ENCODE measurements at places on chromosomes 11 and 22. TPM values are rescaled to one million over a fixed set of nuclear protein-coding genes. Genes with fewer than 3 reads are reported as not detected.

- no peaks in the 10 kb centered on the region for H3K4me1 ChIP-seq
- no peaks in the 10 kb centered on the region for H3K36me3 ChIP-seq
- no peaks in the 10 kb centered on the region for H3K27me3 ChIP-seq
- no peak for DNase-seq
These were observed 62.1 kb downstream of the SLC25A17 start for GRCh38 chr22:40757071-40757470.

PRG3 gene
- not detected for total RNA-seq

DNA sequence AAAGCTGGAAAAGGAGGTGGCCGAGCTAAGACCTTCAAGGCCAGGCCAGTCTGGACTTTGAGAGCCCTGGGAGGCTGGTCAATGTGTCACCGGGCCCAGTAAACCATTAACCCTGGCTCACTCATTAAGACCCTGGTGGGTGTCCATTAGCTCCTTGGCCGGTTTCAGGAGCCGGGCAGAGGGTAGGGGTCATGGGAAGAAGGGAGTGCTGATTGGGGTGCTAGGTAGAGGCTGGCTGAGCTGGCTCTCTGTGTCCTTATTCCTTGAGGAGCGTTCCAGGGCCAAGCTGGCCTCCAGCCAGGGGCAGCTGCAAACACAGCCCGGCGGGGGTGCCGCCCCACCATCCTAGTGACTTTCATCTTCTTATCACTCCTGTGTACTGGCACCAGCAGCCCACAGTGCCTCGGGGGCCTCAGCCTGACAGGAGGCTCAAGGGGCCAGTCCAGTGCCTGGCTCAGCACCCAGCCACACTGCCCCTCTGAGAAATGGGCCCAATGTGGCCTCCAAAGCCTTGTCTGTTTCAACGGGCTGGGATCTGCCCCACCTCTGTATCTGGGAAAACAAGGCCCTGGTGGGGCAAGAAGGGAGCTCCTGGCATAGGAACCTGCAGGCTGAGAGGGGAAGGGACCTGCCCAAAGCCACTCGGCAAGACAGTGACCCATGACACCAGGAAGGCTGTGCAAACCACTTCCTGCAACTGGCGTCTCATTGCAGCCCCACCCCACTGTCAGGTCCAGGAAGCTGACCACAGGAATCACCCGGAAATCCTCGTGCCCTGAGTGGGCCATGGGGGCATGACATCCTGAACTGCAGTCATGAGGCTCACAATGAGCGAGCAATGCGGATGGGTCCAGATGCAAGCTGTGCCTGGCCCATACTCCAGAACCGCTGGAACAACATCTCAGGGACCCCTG, 15.1 kb upstream of the RGL4 start:
- DNase-seq = peak; percentile 86
- no peaks in the 10 kb centered on the region for H3K4me1 ChIP-seq
- H3K36me3 ChIP-seq = peaks cover 36% of the 10 kb centered on the region
- H3K27me3 ChIP-seq = no peaks in the 10 kb centered on the region

DNA sequence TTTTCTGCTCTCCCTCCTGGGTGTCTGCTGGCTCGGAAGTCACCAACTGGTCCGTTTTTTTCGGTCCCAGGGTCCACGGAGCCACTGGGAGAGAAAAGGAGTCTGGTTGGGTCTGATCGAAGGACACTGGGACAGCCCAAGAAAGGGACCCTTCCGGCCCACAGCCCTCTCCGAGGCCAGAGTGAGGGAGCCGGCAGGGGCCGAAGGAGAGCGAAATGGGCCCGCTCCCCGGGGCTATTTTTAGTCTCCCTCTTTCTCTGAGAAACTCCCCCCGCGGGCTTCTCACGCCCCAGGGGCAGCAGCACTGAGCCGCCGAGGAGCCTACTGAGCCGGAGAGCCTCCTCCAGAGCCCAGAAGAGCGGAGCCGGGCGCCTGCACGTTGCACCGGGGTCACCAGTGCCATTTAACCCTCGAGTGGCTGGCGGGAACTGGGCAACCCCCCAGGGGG, 1.9 kb downstream of the ESAM start:
- no peak for DNase-seq
- H3K4me3 ChIP-seq = peak overlapping the region; percentile 59
- H3K36me3 ChIP-seq = no peaks in the 10 kb centered on the region
- H3K4me1 ChIP-seq = peaks cover 62% of the 10 kb centered on the region

DNA sequence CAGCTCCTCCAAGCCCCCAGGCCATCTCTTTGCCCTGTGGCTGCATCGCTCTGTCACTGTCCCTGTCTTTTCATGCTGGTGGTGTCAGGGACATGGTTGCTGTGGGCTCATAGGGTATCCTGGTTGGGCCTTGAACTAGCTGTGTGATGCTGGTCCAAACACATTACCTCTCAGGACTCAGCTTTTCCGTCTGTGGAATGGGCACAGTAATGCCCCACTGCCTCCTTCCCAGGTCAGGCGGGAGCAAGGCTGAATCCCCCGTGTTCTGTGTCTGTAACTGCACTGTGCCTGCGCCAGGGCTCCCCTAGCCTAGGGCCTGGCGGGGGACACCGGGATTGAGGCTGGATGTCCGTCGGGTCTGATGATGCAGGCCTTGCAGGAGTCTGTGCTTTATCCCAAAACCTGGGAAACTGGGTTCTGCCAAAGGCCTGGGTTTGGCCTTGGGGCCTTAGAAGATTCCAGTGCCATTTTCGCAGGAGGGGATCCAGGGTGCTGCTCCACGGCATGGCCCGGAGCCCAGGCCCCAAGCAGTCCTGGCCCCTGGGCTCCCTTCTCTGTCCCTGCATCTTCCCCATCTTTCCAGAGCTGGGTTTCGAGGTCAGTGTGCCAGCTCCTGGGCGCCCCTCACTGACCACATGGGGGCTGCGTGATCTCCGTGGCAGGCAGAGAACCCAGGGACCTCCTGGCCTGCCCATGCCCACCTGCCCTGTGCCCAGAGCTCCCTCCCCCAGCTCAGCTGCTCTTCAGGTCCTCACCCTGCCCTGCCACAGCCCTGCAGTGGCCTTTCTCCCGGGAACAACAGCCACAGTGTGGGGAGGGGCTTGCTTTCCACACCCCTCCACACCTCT, 32.7 kb upstream of the CELSR1 start:
- no peak overlapping the region for H3K4me3 ChIP-seq
- H3K36me3 ChIP-seq = no peaks in the 10 kb centered on the region
- H3K27ac ChIP-seq = no peak overlapping the region

DNA sequence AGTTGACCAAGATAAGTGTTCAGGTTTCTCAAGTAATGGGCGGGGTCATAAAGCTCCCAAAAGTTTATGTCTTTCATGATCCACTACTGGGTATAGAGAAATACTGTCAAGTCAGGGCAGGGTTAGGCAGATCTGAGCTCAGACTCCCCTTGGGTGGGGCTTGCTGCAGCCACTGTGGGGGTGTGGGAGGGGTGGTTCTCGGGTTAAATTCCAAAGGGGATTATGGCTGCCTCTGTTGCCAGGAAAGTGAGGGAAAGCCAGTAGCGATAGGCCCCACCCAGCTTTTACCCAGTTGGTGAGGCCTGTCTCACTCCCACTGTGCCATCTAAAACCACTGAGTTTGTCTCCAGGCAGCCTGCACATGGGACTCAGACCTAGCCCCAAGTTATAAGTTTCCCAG, 37.8 kb downstream of the DLG2 start:
- DNase-seq = no peak
- H3K36me3 ChIP-seq = no peaks in the 10 kb centered on the region
- no peaks in the 10 kb centered on the region for H3K4me1 ChIP-seq
- no peak overlapping the region for H3K27ac ChIP-seq
- no peak overlapping the region for H3K4me3 ChIP-seq
- no peaks in the 10 kb centered on the region for H3K27me3 ChIP-seq

- H3K4me3 ChIP-seq = peak overlapping the region; percentile 47
- DNase-seq = peak; percentile 69
- H3K27ac ChIP-seq = peak overlapping the region; percentile 73
- no peaks in the 10 kb centered on the region for H3K27me3 ChIP-seq
- peaks cover 35% of the 10 kb centered on the region for H3K4me1 ChIP-seq
- no peaks in the 10 kb centered on the region for H3K36me3 ChIP-seq
These were observed 57.4 kb downstream of the IGLL1 start for GRCh38 chr22:23522623-23523251.

- peaks cover 19% of the 10 kb centered on the region for H3K4me1 ChIP-seq
- no peak for DNase-seq
- peaks cover 78% of the 10 kb centered on the region for H3K36me3 ChIP-seq
- H3K27me3 ChIP-seq = no peaks in the 10 kb centered on the region
- H3K4me3 ChIP-seq = no peak overlapping the region
These were observed 56.0 kb downstream of the PISD start for GRCh38 chr22:31605851-31606585.

DNA sequence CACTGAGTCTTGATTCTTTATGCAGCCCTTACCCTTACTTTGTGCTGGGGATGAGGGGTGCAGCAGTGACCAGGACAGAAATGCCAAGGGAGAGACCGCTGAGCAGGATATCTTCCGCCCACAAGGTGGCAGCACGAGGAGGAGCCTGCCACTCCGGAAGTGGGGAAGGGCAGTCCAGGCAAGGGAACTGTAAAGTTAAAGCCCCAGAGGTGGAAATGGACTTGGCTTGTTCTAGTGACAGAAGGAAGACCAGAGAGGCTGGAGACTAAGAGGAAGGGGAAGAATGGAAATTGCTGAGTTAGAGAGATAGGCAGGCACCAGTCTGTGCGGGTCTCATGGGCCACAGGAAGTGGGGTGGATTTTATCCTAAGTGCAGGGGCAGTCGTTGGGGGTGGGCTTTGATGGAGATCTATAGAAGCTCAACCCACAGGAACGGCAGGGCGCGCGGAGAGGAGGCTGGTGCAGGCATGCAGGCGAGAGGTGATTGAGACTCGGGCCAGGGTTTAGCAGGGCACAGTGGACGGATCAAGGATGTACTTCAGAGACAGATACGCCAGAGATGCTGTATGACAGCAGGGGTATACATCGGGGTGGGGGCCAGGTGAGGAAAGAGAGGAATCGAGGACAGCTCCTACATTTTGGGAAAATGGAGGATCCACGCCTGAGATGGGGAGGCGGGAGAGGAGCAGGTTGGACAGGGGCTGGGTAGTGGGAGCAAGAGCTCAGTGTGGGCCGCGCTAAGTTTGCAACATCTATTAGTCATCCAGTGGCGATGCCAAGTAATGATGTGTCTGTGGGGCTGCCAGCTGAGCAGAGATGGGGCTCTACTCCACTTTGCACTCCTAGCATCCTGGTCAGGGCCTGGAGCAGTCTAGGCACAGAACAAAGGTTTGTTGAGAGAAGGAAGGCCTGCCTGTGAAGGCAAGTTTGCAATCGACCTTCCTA, 3.3 kb upstream of the GRK2 start:
- no peaks in the 10 kb centered on the region for H3K27me3 ChIP-seq
- peaks cover 46% of the 10 kb centered on the region for H3K4me1 ChIP-seq
- no peaks in the 10 kb centered on the region for H3K36me3 ChIP-seq
- peak overlapping the region; percentile 40 for H3K27ac ChIP-seq
- DNase-seq = peak; percentile 86
- H3K4me3 ChIP-seq = no peak overlapping the region

NDUFV1 gene
- 208 TPM for total RNA-seq

DNA sequence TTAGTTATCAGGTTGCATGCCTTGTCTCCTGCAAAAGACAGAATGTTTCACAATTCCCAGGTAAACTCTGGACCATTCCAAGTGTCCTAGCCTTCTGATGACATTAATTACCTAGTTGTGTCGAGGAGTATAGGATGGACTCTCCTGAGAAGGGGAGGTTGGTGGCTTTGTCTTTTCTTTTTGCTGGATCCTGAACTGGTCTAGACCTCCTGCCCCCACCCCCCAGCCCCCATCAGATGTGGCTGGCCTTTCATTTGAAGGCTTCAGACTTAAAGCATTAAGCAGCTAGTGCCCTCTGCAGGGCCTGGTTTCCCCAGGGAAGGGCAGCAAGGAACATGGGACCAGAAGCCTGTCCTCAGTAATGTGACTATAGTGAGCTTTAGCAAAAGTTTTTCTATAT, 9.7 kb downstream of the MCAM start:
- H3K36me3 ChIP-seq = peaks cover 14% of the 10 kb centered on the region
- H3K27me3 ChIP-seq = no peaks in the 10 kb centered on the region
- H3K4me1 ChIP-seq = no peaks in the 10 kb centered on the region
- H3K27ac ChIP-seq = peak overlapping the region; percentile 90

DNA sequence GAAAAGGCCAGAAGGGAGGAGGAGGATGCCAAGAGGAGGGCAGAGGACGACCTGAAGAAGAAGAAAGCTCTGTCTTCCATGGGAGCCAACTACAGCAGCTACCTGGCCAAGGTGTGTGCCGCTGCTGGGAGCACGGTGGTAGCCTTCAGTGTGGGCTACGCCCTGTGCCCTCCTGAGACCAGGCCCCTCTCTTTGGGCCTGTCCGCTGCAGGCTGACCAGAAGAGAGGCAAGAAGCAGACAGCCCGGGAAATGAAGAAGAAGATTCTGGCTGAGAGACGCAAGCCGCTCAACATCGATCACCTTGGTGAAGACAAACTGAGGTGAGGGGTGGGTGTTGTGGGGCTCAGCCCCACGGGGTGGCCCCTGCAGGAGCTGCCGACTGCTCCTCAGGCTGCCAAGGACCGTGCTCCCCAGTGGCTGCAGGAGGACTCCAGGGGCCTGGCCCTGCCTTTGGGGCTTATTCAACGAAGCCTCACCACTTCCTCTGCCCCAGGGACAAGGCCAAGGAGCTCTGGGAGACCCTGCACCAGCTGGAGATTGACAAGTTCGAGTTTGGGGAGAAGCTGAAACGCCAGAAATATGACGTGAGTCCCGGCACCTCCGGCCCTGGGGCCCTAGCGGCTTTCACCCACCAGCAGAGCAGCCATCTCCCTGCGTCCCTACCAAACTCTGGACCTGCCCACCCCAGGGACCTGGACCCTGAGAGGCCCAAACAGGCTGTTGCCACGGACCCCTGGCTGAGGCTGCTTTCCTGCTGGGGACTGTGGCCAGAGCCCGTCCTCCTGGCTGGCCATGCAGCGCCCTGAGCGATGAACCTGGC, 12.6 kb upstream of the MRPL23 start:
- peaks cover 8% of the 10 kb centered on the region for H3K4me1 ChIP-seq
- no peak for DNase-seq
- H3K27ac ChIP-seq = no peak overlapping the region
- no peak overlapping the region for H3K4me3 ChIP-seq
- no peaks in the 10 kb centered on the region for H3K36me3 ChIP-seq
